Midbrain (tissue), 1 donor: ENCODE measurements at places on chromosomes 7 and 10.

GRCh38 chr10:62374862-62375710 is 917 bp downstream of the ZNF365 start:
- no peak for DNase-seq

GRCh38 chr7:22292531-22292930 is 64.4 kb downstream of the RAPGEF5 start:
- no peak for DNase-seq

DNA sequence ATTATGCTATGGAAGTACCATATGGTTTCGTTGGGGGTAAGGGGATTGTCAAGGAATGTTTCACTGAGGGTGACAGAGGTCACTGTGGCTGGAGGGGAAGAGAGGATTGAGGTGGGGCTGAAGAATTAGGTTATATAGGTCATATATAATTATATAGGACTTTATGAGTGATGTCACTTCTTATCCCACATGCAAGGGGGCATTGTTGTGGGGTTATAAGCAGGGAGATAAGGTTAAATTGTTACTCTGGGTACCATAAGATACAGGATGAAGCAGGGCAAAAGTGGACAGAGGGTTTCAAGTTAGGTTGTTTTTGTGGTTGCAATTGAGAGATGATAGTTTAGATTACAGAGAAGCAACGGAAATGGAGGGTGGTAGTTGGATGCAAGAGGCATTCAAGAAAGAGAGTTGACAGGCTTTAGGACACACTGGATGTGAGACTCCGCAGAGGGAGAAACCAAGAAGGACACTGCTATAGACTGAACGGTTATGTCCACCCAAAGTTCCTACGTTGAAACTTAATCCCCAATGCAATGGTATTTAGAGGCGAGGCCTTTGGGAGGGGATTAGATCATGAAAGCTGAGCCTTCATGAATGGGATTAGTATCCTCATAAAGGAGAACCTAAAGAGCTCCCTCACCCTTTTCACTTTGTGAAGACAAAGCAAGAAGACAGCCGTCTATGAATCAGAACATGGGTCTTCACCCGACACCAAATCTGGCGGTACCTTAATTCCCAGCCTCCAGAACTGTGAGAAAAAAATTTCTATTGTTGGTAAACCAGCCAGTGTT is 7.0 kb upstream of the PRR15 start:
- no peak for DNase-seq

GRCh38 chr10:8633909-8634308 is 579.4 kb downstream of the GATA3 start:
- no peak for DNase-seq

DNA sequence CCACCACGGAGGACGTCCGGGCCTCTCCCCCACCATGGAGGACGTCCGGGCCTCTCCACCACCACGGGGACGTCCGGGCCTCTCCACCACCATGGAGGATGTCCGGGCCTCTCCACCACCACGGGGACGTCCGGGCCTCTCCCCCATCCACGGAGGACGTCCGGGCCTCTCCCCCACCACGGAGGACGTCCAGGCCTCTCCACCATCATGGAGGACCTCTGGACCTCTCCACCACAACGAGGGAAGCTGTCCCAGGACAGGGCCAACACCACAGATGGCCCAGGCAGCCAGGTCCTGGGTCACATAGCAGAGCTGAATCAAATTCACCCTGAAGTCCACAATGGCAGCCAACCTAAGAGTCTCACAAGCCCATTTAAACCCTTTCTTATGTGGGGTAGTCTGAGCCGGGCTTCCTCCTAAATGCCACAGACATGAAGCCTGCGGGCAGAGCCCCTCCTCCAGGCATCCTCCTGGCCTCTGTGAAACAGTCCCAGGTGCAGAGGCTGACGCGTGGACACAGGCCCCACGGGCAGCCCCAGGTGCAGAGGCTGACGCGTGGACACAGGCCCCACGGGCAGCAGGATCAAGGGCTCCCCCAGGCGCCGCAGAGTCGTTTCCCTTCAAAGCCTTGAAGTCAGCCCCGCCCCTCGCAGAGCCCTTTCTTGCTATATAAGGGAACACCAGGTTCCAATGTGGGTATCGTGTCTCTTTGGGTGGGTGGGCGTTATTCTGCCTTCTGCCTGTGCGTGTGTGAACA is 47.0 kb downstream of the FOXL3 start:
- DNase-seq, result no peak

- DNase-seq, result no peak
Observed at GRCh38 chr10:35223016-35223415, 96.4 kb downstream of the CREM start.

- no peak for DNase-seq
Observed at GRCh38 chr7:2520131-2520760, 672 bp downstream of the LFNG start.
